ENCODE measurements at places on chromosomes 3 and 15.

DNA sequence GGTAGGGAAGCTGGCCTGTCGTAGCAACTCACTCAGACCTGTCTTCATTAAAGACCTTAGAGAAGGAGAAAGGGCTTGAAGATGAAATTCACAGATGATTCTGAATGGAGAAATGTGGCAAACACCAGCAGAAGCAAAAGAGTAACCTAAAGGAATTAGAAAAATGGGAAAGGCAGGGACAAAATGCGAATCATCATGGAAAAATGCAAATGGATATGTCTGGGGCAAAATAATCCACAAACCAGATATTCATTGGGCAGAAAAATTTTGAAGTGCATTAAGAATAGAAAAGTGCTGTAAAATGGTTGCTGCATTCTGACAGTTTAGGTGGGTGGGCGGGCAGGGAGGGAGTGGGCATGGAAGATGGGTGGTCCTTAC is 156.9 kb upstream of the RASGRP1 start:
- no peak for DNase-seq

DNA sequence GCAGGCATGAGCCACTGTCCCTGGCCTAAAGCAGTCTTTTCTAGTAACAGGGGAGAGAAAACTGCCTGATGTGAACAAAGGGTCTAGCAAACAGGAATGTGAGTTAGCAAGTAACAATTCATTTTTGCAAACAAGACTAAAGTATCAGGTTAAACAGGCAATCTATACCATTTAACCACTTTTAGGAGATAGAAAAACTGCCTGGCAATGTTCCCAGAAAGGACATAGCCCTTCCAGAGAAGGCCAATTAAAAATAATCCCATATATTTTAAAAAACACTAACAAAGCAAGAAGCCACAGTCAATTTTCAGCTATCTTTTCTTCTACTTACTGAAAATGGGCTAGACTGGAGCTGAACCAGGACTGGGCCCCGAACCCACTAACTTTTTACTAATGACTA is 6.3 kb downstream of the RBSN start:
- DNase-seq = no peak

- DNase-seq = peak; percentile 68
These were observed 187.7 kb downstream of the ITPR1 start for GRCh38 chr3:4680871-4681300.

DNA sequence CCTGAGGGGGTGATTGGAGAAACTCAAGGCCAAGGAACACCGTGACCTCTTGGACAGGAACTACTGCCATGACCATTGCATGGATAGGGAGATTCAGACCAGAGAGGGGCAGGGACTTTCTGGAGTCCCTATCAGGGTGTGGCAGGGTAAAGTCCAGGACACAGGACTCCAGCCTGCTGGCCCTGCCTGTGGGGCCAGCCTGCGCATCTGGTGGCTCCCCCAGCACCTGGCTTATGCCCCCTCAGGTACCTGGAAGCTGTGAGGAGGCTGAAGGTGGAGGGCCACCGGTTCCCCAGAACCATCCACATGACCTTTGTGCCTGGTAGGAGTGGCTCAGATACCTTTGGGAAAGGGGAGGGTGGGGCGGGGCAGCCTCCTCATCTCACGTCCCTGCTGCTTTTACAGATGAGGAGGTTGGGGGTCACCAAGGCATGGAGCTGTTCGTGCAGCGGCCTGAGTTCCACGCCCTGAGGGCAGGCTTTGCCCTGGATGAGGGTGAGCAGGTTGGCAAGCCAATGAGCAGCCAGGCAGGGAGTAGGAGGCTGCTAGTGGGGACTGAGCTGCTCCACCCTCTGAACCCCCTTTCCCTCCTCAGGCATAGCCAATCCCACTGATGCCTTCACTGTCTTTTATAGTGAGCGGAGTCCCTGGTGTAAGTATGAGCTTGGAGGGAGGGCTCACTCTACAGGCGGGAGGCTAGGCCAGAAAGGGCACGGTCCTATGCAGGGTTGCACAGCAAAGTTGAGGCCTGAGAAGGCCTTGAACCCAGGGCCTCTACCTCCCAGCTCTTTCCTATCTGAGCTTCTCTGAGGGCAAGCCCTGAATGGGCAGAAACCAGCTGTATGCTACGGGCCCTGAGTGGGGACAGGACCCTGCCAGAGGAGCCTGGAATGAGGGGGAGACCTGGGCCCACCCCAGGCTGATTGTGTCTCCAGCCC is 2.9 kb downstream of the ACY1 start:
- DNase-seq = no peak

DNA sequence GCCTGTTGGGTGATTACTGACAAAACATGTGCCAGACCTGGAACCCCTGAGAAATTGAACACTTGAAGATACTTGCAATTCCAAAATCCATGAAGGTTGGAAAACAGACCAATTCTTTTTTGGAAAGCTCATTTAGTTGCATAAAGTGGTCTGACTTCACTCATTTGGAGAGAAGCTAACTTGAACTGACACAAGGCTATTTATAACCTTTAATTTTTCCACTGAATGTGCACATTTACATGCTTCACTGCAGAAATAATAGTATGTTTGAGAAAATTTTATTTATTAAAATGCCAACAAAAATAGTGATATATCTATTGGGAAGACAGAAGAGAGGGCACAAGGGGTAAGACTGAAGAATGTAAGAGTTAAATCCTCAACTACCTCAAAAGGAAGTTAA is 92.1 kb downstream of the MOBP start:
- DNase-seq = no peak

DNA sequence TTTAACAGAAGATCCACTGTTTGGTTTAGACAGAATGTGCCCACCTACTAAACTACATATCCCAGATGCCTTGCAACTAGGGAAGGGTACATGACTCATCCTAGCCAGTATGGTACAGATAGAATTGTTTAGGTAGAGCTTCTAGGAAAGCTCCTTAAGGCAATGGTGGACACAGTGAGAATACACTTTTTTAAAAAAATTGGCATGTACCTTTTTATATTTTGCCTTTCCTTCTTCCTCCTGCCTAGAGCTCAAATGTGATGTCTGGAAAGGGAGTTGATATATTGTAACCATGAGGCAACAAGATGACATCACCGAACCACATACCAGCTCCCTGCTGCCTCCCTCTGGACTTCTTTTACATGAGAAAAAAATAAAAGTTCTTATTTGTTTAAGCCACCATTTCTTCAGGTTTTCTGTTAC is 14.4 kb upstream of the C3orf80 start:
- DNase-seq = peak; percentile 63

GRCh38 chr3:24521420-24522145 is 26.9 kb upstream of the THRB start:
- DNase-seq = no peak

DNA sequence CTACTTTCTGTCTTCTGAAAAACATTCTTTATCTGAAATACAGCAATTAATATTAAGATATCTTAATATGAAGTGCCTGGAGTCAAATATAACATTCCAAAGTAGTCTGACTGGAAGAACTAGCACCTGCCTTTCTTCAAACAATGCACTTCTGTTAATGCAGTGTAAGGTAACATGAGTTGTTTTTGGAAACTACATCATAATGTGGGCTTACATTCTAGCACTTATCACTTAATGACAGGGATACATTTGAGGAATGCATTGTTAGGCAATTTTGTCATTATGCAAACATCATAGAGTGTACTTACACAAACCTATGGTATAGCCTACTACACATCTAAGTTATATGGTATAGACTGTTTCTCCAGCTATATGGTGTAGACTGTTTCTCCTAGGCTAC is 49.2 kb downstream of the SLC15A2 start:
- peak; percentile 1 for DNase-seq

DNA sequence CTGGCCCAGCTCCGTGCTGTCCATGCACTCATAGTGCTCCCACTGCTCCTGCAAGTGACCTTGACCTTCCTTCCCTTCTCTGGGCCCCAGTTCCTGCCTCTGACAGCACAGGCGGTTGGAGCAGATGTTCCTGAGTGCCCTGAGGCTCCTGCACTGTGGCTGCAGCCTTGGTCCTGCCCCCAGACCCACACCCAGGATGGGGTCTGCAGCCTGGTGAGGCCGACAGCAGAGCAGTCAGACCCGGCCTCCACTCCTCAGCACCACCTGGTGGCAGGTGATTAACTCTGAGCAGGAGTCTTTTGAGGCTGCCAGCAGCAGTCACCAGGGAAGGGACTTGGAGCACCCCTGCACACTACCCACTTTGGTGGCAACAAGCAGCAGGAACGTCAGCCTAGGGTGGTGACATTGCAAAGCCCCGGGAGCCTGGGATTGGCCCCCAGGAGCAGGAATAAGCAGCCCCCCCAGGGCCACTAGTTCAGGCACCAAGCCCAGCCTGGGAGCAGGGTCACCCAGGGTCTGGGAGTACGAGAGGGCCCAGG is 64.6 kb downstream of the CYP11A1 start:
- peak; percentile 15 for DNase-seq

DNA sequence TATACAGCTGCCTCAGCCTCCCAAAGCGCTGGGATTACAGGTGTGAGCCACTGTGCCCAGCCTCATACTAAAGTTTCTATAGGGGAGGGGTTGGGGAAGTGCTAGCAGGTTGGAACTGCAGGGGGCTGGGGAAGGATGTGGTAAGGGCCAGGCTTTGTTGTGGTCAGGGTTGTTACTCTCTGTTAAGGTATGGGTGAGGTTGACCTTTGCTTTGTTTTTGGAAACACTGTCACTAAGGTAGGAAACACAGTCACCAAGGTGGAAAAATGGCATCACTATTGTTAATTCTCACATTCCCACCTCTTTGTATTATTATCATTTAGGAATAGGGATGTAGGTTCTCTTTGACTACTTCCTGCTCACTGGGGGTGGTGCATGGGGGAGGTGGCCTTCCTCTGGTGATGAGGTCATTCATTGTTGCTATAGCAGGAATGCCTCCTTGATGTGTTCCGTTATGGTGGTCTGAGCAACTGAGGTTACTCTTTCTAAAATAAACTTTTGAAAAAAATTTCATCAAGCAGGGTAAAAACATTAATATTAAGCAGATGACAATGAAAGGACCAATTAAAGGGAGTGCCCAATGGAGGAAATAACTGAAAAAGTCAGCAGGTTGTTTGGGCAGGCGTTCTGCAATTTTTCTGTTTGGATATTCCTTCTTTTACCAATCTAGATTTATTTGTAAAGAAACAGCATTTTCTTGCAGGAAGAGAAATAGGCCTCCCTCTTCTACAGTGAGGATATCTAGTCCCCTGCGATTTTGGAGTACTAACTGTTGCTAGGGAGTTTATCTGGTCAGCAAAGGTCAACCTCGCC is 150.5 kb downstream of the WDR76 start:
- peak; percentile 74 for DNase-seq

- no peak for DNase-seq
These were observed 454.6 kb upstream of the UBE2E2 start for GRCh38 chr3:22748453-22749045.

- no peak for DNase-seq
These were observed 242.2 kb downstream of the SLCO3A1 start for GRCh38 chr15:92095693-92096092.

DNA sequence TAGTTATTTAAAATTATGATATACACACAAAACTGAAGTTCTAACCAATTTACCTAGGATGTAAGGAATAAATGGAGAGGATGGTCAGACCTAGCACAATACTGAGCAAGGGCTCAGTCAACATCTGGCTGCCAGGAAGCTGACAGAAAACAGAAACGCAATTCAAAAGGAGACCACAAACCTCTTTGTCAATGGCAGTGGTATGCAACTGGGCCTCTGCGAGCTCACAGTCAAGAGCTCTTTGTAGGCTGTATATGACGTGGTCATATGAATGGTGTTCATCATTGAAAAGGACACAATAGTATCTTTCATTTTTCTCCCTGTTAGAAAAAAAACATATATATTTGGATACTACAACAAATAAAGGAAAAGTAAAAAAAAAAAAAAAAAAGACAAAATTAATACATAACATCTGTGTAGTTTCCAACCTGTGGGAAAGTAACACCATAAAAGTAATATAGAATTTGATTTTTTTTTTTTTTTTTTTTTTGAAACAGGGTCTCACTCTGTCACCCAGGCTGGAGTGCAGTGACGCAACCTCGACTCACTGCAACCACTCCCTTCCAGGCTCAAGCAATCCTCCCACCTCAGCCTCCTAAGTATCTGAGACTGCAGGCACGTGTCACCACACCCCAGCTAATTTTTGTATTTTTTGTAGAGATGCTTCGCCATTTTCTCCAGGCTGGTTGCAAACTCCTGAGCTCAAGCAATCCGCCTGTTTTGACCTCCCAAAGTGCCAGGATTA is 37.9 kb downstream of the UBR1 start:
- no peak for DNase-seq

GRCh38 chr3:16398648-16399047 is 114.9 kb downstream of the RFTN1 start:
- no peak for DNase-seq

GRCh38 chr3:61250784-61251173 is 473 bp downstream of the FHIT start:
- DNase-seq = peak; percentile 39

DNA sequence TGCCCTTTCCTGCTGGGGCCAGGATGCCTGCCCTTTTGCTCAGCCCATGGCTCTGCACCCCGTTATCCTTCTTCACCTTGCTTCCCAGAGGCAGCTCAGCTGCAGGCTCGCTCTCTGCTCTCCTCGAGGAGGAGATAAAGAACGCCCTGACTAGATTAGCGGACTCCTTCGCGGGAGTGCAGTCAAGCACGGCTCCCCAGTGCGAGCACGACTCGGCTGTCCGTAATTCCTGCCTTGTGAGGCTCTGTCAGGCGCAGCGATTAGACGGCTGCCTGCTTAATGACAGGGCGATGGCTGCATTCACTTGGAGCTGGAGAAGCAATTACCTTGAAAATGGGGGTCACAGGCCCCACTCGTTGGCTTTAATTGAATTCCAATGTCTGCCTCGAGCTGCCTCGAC is 25.9 kb downstream of the TLE3 start:
- DNase-seq = no peak

GRCh38 chr15:47300596-47300995 is 416.7 kb upstream of the SEMA6D start:
- no peak for DNase-seq

DNA sequence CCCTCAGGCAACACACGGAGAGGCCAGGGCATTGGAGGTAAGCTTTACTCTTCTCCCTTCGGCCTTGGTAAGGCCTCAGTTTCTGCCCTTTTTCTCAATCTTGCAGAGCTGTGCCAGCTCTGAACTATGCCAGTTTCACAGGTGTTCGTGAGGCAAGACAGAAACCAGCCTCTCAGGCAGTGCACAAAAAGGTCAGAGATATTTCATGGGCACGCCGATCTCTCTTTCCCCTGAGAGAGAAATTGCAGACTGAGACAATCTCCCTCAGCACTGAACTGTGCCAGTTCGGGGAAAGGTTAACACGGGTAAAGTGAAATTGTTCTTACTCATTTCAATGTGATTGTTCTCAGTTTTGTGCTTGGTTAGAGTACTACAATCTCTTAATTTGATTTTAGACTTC is 88.5 kb downstream of the GMNC start:
- DNase-seq = no peak

DNA sequence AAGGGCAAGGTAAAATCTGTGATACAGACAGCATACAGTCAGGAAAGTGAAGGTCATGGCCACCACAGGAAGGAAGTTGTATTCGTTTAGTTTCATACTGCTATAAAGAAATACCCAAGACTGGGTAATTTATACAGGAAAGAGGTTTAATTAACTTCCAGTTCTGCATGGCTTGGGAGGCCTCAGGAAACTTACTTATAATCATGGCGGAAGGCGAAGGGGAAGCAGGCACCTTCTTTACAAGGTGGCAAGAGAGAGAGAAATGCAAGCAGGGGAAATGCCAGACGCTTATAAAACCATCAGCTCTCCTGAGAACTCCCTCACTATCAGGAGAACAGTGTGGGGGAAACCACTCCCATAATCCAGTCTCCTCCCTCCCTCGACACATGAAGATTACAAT is 353.7 kb upstream of the SEMA6D start:
- no peak for DNase-seq

All from renal cortical epithelial cell (primary cell).